Heart left ventricle (tissue), 16 donors: ENCODE measurements at places on chromosomes 1 and 21. TPM values are rescaled to one million over a fixed set of nuclear protein-coding genes. Genes with fewer than 3 reads are reported as not detected.

DNA sequence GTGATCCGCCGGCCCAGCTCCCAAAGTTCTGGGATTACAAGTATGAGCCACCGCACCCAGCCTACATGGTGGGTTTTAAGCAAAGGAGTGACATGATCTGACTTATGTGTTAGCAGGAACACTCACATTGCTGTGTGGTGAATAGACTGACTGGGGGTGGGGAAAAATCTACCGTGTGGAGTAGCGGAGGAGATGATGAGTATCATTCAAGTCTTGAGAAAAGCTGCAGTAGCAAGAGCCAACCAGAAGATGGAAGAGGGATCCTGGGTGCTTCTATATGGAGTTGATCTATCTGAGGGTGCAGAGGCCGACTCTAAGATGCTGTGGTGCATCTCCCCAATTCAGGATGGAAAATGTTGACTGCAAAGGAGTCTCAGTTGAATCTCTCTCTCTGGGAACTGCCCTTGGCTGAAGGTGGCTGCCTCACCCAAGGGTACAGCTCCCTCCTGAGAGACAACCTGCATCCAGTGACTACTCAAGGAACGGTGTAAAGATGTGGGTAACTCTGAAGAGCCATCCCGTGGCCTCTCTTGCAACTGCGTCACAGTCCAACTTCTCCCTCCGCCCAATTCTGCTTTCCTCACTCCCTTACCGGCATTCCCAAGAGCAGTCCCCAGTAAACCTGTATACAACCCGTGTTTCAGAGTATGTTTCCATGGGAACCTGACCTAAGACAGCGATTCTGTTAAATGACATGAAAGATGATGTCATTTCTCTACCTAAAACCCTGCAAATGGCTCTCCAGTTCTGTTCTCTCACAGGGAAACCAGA lies 7.4 kb upstream of the B3GALNT2 start:
- DNase-seq, result no peak

- DNase-seq, result no peak
Measured at GRCh38 chr1:46671554-46671953, at the start of gene TEX38. Gene TEX38 (plus strand): TSS chr1:46671854. CDS start chr1:46671935, 81 bp downstream.

DNA sequence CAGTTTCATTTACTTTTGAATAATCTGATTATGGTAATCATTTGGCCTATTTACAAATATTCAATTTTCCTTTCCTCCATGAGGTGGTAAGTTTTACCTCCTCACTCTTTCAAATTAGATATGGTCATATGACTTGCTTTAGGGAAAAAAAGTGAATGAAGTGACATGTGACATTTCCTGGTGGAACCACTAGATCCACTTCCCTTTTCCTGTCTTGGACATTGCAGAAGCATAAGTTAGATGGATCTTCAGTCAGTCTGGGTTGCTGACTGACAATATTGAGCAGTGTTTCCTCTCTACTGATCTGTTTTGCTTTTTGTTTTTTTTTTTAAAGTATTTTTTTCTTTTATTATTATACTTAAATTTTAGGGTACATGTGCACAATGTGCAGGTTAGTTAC lies 481.1 kb upstream of the PTBP2 start:
- DNase-seq, result no peak

The PWP2 gene
- total RNA-seq, result 4.2 TPM

The LCE1D gene
- not detected for total RNA-seq

- no peak for DNase-seq
Measured at GRCh38 chr1:243213045-243213787, 41.9 kb downstream of the CEP170 start.

GRCh38 chr1:227038401-227038800 lies 98.3 kb downstream of the COQ8A start:
- no peak for DNase-seq
